ENCODE measurements at places on chromosomes 3 and 15. TPM values are rescaled to one million over a fixed set of nuclear protein-coding genes. Genes with fewer than 3 reads are reported as not detected.
A peak's percentile ranks its signal among the peaks of the same experiment; 100 is the strongest.

The ZPLD1 gene
- not detected for total RNA-seq

The MESP1 gene
- total RNA-seq, result under 0.01 TPM

The LRTM1 gene
- total RNA-seq, result not detected

The RAB5A gene
- total RNA-seq, result 91.8 TPM

The LDHAL6B gene
- total RNA-seq, result not detected

The KLHL40 gene
- not detected for total RNA-seq

The ITPKA gene
- 0.25 TPM for total RNA-seq

The ESYT3 gene
- not detected for total RNA-seq

The ZIC4 gene
- total RNA-seq, result not detected

The CKMT1A gene
- not detected for total RNA-seq

The TMEM44 gene
- total RNA-seq, result 42.1 TPM

The LSAMP gene
- not detected for total RNA-seq

The TMC3 gene
- not detected for total RNA-seq

The CAPN3 gene
- total RNA-seq, result 0.13 TPM

The CLPX gene
- 28.6 TPM for total RNA-seq

- peak; percentile 34 for DNase-seq
Observed at GRCh38 chr3:179174898-179175297, 26.7 kb downstream of the PIK3CA start.

DNA sequence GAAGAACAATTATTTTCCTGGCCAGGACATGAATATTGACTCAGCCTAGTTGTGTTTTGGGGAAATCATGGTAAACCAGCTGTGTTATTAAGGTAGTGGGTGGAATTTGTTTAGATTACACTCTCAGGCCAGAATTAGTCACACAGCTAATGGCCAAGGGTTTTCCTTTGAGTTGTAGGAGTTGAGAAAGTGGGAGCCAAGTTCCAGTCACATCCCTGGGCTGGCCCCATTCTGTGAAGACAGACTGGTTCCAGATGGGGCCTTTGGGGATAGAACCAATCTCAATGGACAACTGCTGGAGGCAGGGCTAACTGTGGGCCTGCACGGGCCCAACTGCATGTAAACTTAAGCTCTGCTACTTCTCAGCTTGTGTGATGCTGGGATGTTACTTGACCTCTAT lies 1.4 kb upstream of the RASL12 start:
- no peak for DNase-seq

GRCh38 chr3:124063197-124063909 lies 71.4 kb upstream of the ROPN1 start:
- no peak for DNase-seq

GRCh38 chr3:78970656-78971055 lies 797.1 kb downstream of the ROBO1 start:
- DNase-seq, result no peak

DNA sequence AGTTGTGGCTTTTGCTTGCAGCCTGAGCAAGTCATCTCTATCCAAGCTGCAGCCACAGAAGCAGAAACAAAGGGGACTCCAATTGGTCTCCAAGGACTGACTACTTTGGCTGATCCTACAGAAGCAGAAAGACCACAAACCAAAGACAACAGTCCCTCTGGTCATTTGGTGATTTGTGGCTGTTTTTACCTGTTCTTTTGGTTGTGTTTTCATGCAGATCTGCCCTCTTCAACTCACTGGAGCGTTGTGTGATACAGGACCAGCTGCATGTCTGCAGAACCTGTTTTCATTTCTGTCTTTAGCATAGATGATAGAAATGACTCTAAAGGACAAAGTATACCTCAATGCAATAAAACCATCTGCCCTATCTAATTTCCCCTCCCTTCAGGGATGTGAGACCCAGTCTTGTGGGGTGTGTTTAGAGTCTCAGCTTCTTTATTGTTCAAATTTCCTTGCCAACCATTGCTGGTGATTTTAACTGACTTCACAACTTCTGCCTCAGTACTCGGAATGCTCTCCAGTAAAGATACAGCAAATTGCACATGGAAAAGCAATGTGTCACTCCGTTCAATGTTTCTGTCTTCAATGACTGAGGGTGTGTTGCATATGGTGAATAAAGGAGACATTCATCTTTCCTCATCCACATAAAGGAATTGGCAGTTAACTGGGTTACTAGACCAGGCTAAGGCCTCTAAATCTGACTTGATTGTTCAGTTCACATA lies 48.9 kb upstream of the SLC7A14 start:
- DNase-seq, result no peak

Measured in dermis microvascular lymphatic vessel endothelial cell (primary cell).